Stimulated activated CD4-positive, alpha-beta T cell treated with anti-CD3 and anti-CD28 coated beads, Interleukin-1b, Interleukin-23, amount 100 ng/mL, for 1 hour (primary cell): ENCODE measurements at places on chromosomes 7 and 10.

- no peak for DNase-seq
These were observed 147.8 kb upstream of the EEPD1 start for GRCh38 chr7:36005293-36005692.

GRCh38 chr7:128032605-128033235 lies 1.5 kb upstream of the LRRC4 start:
- no peak for DNase-seq

GRCh38 chr10:20277820-20278219 lies 461.6 kb downstream of the PLXDC2 start:
- no peak for DNase-seq

DNA sequence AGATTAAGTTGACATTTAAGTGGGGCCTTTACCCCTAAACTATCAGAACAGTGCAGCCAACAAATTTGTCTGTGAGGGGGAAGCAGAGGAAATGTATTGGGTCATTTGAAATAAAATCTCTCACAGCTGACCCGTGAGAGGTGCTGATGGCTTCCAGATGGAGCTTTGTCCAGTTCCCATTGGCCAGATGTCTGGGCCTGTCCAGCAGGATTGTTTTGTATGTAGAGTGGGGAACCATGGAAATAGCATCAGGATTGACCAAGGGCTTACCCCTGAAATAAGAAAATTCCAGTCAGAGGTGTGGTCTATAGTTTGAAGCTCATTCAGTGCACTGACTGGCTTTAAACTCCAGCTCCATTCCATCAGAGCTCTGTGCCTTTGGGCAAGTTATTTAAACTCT lies 50.6 kb downstream of the INHBA start:
- DNase-seq: no peak

- DNase-seq: peak; percentile 10
These were observed 8.7 kb upstream of the BHLHA15 start for GRCh38 chr7:98202367-98203195.

DNA sequence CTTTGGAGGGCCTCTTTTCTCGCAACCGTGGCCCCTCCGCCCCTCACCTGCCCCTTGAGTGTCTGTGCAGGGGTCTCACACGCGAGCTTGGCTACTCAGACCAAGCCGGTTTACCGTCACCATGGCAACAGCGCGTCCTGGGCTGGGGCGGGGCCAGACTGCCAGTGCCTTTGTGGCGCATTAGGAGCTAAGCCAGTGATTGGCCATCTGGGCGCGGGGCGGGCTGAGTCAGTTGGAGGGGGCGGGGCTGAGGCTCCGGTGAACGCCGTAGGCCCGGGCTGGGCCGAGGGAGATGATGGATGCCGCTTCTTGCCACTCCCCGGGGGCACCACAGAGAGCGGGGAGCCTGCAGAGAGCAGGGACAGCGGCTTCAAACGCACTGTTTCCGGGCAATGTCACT lies 48.7 kb upstream of the FXYD4 start:
- DNase-seq: peak; percentile 63

DNA sequence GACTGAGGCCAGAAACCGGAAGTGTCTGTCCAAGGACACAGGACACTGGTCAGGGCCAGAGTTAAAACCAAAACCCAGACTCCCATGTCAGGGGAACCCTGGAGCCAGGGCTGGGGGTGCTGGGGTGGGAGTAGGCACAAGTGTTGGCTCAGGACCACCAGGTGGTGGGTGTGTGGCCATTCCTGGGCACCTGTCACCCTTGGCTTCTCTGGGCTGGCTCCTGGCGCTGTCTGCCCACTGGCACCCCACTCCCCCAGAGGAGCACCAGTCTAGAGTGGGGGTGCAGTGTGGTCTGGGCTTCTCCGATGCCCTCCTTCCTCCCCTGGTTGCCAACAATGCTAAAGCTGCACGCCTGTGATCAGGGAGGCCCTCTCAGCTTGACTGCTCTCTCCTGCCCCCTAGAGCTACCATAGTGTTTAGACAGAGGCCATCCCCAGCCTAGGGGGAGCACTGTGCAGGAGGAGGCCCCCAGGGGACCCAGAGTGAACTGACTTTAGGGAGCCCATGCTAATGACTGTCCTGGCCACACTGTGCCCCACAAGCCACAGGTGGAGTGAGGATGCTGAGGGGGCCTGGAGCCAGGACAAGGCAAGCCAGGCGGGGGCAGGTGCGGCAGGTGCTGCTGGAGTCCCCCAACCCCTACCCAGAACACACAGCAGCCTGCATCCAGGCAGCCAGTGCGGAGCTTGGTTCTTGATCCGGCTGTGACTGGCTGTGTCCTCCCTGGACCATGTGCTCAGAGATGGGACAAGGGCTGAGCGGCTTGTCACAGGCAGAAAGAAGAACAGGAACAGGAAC lies 11.0 kb downstream of the RASGEF1A start:
- DNase-seq: no peak
